ENCODE measurements at places on chromosomes 13 and 19.
A peak's percentile ranks its signal among the peaks of the same experiment; 100 is the strongest.

DNA sequence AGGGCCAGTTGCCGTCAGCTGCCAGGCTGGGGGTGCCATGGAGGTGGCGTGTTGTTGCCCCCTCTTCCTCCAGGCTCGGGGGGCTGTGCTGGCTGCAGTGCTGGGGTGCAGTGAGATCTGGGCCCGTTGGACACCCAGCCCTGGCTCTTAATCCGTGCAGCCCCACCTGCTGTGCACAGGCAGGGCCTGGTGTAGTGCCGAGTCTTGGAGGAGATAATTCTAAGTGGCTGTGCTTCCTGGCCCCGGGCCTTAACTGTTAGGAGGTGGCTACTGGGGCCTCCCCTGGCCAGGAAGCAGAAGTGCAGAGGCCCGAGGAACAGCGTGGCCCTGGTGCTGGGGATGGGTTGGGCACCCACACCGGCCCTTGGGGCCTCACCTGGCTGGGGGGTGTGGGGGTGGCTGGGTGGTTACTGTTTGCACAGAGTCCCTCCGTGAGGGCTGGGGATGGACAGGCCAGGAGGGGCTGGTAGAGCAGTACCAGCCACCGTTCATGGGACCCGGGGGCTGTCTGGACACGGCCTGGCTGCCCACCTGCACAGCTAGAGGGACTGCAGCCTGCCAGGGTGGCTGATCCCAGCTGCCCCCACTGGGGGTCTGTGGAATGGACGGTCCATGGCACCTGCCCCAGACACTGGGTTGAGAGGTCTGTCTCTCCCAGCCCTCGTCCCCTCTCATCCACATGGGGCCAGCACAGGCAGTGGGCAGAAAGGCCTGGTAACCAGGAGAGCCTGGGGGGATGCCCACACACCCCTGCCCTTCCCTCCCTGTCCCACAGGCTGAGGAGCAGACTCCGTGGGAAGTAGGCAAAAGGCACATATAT, 3.3 kb downstream of the GPX4 start:
- no peak for DNase-seq

DNA sequence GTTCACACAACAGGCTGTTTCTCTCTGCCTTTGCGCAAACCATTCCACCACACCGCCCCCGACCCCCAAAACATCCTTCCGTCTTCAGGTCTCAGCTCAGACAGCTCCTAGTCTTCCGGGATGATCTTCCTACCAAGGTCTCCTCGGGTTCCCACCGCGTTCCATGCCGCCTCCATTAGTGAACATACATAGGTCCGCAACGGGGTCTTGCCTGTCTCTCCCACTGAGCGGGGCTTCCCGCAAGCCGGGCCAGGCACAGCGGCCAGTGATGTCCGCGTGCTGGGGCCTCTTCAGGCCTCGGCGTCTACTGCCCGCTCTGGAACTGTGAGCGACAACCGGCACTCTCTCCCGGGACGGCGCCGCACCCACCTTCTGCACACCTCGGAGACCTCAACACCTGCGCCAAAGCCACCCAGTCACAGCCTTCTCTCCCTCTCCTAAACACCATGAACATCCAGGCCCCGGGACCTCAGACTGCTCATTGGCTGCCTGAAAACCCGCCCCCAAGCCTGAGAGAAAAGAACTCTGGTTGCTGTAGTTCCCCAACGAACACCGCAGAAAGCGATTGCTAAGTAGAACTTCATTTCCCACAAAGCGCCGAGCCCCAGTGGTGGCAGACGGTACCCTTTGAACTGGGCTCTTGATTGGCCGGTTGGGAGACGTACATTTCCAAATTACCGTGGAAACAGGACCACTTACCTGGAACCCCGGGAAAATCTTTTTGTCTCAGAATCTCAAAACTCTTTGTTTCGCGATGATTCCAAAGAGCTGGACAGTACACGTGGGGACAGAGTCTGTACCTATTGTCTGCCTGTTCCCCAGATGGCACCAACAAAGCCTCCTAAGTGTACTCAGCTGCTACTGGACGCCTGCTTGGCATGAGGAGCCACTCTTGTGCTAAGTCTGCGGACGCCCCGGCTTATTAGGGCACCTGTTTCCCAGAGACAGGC, 9.5 kb downstream of the DYRK1B start:
- peak; percentile 85 for DNase-seq

GRCh38 chr19:54209058-54209810, 8.6 kb downstream of the RPS9 start:
- DNase-seq: no peak

GRCh38 chr13:105643966-105644365, 891.5 kb downstream of the EFNB2 start:
- DNase-seq: no peak

DNA sequence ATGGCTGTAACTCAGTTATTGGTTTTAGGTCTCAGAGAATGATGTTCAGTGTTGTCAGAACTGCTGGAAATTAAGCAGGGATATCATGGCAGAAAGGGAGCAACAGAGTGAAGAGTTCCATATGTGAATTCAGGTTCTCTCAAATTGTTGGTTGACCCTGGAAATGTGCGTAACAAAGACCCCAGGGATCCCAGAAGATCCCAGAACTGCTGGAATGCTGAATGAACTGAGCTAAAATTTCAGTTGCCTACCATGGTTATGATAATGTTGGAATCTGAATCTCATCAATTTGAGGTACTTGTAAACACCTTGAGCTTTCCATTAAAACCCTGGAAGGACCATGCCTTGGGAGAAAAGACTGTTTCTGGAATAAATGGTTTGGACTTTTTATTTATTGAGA, 230.8 kb downstream of the GGACT start:
- no peak for DNase-seq

DNA sequence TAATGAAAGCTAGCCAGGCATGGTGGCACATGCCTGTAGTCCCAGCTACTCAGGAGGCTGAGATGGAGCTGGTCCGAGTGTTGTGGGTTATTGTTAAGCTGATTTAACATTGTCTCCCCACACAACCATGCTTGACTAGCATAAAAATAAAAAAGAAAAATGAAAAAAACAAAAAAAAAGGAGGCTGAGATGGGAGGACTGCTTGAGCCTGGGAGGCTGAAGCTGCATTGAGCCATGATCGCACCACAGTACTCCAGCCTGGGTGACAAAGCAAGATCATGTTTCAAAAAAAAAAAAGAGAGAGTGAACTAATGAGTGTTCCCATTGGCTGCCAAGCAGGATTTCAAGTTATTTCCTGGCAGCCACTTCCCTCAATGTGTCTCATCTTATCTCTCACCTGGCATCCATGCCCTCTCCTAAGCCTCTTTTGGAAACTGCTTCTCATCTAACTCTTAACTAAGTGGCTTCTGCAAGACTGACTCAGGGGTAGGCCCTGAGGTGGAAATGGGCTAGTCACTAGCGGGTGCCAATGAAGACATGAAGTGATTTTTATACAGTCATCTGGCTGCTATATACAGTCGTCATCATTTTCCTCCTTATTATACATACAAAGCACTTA, 4.9 kb downstream of the THAP8 start:
- DNase-seq: no peak

DNA sequence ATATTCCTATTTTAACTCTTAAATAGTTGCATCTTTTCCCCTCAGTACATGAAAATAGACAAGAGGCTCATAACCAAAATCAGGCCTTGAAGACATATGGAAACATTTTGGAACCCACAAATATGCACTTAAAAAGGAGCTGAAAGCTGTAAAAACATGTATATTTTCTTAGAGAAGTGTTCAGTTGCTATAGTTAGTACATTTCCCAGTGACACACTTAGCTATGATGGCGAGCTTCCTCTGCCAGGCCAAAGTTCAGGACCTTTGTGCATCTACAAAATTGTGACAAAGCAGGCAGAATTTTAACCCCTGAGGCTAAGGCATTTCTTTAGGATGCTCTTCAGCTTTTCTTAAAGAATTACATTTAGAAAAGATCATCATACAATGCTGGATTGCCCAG, 54.5 kb downstream of the RCBTB2 start:
- DNase-seq: no peak

DNA sequence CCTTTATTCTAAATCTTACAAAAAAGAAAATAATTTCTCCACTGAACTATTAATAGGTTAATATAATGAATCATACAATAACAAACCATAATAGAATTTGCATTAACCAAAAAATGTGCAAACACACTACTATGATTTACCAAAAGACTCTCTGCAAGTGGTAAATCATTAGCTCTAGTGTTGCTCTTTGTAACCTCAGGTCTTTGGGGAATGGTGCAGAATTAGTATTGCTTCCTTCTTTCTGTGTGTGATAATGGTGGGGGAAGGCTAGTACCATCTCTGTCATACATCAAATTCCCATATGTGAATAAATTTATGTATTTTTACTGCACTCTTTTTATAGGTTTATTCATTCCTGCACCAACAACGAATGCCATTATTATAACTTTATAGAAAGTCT, 105.1 kb downstream of the COG6 start:
- no peak for DNase-seq

- no peak for DNase-seq
Measured at GRCh38 chr19:5032101-5032967, 63.4 kb downstream of the KDM4B start.

- DNase-seq: no peak
Measured at GRCh38 chr19:2089001-2089711, 7.0 kb downstream of the MOB3A start.

DNA sequence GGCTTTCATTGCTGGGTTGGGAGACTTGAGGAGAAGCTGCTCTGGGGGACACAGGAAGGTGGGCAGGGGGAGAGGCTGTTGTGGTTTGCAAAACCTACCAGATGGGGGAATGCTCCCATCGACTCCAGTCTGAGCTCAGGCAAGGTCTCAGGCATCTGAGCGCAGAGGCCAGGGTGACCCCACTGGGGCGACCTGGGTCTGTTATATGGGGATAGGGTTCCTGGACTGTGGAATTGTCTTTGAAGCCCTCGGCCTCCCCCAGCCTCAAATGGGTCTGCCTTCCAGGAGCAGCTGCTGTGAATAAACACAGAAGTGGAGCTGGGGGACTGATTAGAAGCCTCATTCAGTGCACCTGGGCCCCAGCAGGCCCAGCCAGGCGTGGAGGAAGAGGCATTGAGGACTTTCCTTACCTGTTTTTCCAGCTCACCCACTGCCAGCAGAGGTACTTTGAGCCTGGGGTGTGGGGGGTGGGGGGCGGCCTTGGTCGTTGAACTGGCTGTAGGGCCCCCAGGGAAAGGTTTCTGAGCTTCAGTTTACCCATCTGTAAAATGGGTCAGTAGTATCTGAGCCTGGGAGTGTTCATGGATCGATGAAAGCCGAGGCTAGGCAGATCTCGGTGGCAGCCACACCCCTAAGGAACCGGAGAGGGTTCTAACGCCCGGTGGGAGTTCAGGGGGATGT, 1.4 kb downstream of the CERS4 start:
- no peak for DNase-seq

DNA sequence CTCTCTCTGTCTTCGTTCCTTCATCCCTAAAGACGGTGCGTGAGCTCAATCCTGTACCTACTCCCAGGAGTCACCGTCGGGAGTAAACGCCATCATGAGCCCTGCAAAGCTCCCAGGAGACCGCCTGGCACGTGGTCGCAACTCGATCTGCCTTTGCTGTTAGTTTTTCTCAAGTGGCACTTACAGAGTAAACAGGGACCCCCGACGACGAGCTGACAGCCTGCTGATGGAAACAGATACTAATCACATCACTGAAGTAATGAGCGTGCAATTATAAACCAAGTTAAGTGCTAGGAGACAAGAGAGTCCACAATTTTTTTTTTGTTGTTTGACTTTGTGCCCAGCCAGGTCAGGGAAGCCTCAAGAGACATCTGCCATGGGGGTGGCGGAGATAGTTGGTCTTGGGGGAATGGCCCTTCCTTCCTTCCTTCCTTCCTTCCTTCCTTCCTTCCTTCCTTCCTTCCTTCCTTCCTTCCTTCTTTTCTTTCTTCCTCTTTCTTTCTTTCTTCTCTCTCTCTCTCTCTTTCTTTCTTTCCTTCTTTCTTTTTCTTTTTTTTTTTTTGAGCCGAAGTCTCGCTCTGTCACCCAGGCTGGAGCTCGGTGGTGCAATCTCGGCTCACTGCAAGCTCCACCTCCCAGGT, 23.6 kb downstream of the CACNG6 start:
- DNase-seq: no peak

GRCh38 chr19:11530432-11530831, 1.5 kb upstream of the ECSIT start:
- DNase-seq: no peak

- no peak for DNase-seq
Measured at GRCh38 chr19:3668331-3669081, 31.8 kb downstream of the PIP5K1C start.

- DNase-seq: no peak
Measured at GRCh38 chr19:30338041-30338456, 34.1 kb upstream of the ZNF536 start.

GRCh38 chr19:36547001-36547732, 19.1 kb upstream of the ZNF260 start:
- DNase-seq: no peak

DNA sequence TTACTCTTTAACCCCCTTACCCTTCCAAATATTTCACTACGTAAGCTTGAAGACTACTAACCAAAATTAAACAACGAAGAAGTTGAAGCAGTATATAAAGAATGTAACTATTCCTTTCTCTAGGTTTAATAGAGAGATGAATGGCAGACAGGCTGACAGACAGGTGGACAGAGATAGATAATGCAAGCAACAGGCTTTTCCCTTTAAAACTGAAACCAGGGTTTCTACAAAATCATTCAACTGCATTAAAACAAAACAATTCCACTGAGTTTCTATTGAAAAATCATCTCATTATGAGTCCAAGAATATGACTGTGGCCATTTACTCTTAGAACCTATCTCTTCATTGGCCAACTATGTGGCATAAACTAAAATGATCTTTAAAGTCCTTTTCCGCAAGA, 15.2 kb downstream of the LNX2 start:
- no peak for DNase-seq

DNA sequence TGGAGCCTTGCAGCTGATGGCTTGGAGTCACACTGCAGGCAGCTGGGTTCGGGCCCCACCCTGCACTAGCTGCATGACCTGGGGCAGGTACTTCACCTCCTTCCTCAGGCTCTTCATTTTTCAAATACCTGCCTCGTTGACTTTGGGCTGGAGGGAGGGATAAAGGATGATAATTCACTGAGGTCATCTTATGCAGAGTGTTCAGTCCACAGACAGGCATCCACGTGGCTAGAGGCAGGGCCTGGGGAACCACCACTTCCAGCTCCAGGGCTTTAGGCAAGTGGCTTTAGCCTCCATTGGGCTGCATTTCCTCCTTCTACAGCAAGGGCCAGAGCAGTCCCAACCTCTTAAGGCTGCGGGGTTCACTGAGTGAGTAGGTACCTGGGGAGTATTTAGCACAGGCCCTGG, 84.8 kb downstream of the SIPA1L3 start:
- DNase-seq: no peak

DNA sequence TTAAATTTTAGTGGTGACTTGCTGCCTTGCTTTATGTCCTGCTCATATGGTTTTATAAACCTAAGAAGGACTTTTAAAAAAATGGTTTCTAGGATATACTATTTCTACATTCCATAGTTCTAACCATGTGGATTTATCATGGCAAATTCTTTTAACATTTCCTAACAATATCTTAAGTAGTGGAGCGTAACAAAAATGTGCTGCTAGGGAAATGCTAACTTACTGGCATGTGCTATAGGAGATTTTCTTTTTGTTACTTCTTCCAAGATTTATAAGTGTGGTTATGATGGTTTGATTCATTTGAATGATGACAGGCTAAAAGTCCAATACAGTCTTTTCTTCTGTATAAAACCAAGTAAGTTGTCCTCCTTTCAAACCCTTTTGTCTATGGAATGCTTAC, 713.7 kb downstream of the SLITRK1 start:
- DNase-seq: no peak

Measured in T follicular helper cell (primary cell).